Fibroblast of pulmonary artery (primary cell): ENCODE measurements at places on chromosomes 7 and 10.

DNA sequence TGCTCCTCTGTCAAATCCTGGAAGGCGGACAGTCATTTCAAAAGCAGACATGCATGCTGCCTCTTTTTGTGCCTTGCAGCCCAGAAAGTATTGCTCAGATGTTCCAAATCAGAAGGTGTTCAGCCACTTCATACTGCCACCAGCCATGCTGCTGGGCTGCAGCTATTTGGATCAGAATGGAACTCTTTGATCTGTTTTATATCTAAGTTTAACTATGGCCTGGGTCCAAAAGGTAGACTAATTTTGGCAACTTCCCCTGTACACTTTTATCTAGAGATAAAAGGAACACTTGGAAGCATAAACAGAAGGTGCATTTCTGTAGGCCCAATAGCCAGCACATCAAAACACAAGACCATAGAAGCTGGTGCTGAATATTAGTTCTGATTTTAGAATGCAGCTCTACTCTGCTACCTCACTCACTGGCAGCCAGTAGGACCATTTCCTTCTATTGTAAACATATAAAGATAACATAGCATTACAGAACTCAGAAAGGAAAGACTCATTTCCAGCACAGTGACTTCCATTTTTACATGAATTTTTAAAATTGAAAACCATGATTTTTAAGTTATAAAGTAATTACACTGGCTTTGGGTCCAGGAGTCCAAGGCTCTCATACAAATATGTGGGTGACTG is 143.1 kb upstream of the CAV2 start:
- peak; percentile 19 for DNase-seq

DNA sequence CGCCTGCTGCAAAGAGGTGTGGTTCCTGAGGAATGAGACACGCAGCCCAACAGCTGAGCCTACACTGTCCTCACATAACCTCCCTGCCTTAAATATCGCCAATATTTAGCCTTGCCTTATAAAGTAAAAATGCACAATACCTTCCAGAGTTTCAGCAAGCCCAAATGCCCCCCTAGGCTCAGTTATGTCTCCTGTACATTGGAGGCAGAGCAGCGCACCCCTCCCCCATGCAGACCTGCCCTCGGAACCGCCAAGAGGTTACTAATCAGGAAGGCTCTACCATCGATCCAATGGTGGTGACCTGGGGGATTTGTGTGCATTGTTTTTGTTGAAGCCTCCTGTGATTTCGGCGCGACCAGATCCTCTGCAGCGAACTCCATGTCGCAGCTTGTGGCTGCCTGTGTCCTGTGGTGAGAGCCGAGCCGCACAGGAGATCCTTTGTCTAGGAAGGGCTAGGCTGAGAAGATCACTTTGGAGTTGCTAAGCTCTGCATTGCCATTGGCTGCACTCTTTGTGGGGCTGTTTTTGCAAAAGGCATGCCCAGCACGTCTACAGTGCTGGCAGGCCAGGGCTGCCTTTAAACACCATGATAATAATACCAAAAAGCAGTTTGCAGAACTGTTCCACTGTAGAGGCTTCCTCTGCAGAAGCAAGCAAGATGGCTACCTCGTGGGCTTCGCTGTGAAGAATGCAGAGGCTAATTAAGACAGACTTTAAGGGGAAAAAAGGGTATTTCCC is 40.1 kb downstream of the TET1 start:
- peak; percentile 87 for DNase-seq

- DNase-seq, result no peak
Observed at GRCh38 chr10:125097409-125098070, 62.8 kb downstream of the CTBP2 start.

GRCh38 chr7:144063710-144064109 is 5.9 kb upstream of the OR2A25 start:
- no peak for DNase-seq

GRCh38 chr10:89373916-89374711 is 3.7 kb upstream of the IFIT1B start:
- peak; percentile 96 for DNase-seq

DNA sequence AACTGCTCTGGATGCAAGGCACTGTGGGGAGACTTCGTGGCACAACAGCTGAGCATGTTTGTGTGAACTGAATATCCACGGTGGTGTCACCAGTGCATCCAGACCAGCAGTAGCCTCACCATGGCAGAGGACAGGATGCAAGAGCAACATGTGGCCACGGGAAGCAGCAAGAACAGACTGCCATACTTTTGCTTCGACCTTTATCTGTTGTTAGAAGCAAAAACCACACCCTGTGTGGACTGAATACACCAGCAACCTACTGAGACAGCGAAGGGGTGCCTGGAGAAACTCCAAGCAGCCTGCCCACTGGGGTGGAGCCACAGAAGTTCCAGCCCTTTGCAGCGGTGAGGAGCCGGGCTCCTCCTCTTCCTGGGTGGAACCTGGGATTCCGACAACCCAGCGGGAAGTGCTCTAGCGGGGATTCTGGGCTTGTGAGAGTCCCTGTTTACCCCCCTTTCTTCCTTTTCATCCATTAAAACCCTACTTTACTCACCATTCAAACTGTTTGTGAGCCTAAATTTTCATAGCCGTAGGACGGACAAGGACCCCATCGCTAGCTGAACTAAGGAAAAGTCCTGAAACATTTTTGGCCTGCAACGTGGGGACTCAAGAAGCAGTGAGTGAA is 584.9 kb downstream of the GRM8 start:
- DNase-seq, result no peak

DNA sequence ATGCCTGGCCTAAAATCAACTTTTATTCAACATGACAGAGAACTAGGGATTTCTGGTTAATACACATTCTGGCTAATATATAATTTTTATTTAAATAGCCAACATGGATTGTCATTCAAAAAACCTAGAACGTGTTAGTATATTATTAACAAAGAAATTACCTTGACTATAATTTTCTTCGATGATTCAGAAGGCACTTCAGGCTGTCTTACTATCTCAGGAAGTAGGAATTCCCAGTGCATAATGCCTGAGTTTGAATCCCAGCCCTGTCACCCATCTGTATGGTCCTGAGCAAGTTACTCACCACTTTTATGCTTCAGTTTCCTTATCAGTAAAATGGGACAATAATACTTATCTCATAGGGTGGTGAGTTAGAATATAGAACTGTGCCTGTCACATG is 106.2 kb downstream of the SORCS1 start:
- DNase-seq, result no peak

- no peak for DNase-seq
Observed at GRCh38 chr10:4851846-4852245, 25.8 kb downstream of the AKR1E2 start.

GRCh38 chr10:31765541-31765940 is 163.1 kb downstream of the ARHGAP12 start:
- DNase-seq, result no peak

DNA sequence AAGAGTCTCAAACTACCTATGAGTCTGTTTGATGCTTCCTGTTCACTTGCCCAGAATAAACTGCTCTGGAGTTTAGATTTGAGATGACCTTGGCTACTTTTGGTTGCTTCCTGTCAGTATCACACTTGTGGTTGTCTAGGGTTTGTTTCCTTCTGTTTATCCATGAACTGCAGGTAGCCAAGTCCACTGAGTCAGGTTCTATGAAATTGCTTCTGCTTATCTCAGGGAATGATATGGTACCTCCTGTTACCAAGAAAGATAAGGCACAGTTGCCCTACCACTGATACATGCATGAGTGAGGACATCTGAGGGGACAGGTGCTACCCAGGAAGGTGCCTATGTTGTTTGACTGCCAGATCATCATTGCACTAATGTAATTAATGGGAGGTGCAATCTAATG is 15.8 kb upstream of the EEPD1 start:
- DNase-seq, result no peak

DNA sequence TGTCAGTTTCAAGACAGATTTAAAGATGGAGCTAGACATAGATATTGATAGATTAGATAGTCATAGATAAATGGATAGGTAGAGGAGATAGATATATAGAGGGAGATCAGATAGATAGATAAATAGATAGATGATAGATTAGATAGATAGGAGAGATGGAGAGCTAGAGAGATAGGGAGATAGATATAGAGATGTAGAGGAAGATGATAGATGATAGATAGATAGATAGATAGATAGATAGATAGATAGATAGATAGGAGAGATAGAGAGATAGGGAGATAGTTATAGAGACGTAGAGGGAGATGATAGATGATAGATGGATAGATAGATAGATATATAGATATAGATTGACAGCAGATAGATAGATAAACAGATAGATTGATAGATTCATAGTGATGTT is 1038.8 kb upstream of the AUTS2 start:
- DNase-seq, result no peak

GRCh38 chr10:44309939-44310761 is 74.7 kb downstream of the CXCL12 start:
- DNase-seq, result no peak

DNA sequence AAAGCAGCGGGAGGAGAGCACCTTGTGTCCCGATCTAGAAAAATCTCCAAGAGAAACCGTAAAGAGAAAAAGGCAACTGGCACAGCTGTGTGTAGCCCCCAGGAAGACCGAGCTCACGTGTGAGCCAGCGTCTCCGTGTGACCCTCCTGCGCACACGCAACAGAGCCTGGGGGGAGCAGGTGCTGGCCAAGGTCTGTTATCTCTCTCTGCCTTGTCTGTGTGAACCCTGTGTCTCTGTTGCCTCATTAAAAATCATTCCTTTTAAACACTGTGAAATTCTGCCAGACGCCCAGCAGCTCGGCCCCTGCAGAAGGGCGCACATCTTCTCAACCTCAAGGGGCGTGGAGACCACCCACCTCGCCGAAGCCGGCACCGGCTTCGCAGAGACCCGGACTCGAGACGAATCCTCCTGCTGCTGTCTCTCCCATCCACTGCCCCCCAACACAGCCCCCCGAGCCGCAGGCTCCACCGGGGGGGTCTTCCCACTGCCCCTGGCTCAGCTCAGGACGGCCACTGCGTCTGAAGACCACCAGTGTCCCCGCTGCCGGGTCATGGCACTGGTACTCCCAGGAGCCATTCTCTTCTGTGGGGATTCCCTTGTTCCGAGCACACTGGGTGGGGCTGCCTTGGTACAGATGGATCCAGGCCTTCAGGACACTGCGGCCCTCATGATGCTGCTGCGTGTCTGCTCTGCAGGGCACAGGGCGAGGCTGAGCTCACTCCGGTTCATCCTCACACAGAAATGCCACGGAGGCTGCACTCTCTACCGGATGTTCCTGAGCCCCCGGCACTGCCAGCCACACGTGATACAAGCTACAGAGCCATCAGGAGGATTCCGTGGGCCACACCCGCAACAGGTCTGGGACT is 94.3 kb upstream of the DNAAF5 start:
- no peak for DNase-seq

DNA sequence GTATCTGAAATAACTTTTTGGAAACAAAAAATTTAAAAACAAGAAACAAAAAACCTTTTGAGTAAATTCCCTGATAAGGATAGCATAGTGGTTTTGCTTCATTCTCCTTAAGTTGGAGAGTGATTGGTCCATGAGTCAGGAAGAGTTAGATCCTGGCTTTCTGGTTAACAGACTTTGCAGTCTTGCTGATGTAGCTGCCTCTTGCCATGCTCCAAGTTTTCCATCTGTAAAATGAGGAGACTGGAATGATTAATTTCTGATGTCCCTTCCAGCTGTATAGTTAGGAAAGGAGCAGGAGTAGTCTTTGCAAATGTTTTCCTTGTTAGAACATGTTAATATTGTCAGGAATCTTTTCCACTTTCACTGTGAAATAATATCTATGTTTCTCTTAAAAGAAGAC is 266.6 kb downstream of the DNAJB9 start:
- DNase-seq, result no peak

DNA sequence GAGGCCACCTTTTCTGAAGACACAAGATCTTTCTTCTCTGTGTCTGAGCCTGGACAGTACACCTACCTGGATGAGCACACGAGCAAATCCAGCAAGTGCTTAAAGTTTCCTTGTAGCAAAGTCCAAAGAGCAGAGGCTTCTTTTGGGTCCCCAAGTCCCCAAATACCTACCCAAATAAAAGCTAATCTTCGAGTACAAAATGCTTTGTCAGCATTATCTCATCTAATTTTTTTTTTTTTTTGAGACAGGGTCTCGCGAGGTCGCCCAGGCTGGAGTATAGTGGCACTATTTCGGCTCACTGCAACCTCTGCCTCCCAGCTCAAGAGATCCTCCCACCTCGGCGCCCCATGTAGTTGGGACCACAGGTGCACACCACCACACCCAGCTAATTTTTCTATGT is 24.6 kb downstream of the MYOF start:
- no peak for DNase-seq

GRCh38 chr7:140441519-140441918 is 37.7 kb downstream of the RAB19 start:
- no peak for DNase-seq

- DNase-seq, result no peak
Observed at GRCh38 chr10:108612485-108612884, 1310.8 kb downstream of the XPNPEP1 start.

DNA sequence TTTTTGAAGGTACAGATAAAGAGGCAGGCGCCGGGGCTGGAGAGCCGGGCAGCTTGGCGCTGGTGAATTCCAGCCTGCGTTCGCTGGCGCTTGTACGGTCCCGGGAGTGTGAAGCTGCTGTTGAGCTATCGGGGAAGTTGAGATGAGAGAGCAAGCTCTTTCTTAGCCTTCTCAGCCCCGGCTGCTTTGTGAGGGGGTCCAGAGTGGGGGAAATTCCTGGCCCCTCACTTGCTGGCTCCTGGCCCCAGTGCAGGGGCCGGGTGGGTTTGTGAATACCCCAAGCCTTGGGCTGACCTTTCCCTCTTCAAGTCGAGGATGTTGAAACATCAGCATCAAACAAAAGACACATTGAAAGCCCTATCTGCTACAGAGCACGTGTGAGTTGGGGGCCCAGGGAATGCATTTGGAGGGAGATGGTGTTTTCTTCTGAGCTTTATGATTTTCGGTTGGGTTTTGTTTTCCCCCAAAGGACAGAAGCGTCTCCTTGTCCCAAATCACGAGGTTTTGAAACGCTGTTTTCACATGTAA is 2.7 kb downstream of the ZMIZ1 start:
- DNase-seq, result no peak

DNA sequence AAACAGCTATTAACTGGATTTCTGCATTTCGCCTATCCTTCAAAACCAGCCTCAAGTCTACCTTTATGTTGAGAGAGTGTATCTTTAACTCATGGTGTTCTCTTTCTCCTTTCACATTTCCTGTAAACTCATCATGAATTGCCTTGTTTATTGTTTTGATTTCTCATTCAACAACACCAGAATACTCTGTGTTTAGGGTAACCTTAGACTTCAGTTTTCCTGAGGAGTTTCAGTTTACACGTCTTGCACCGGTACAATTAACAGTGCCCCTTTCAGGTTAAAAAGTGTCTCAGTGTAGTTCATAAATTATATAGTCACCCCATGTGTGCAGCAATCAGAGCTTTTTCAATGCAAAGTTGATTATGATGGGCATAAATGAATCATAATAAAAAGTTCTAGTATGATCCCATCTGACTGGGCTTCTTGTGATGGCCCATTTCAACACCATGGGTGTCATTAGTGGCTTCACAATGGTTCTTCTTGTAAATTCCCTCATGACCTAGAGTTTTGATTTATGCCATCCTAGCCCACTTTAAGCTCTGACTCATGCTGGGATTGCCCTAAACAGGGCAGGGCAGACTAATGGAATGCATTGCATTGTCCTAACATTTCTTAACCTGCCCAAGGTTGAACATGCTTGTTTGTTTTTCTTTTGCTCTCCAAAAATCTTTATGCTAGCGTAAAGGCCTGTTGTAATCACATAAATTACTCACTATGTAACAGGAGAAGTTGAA is 22.0 kb downstream of the ITGB8 start:
- peak; percentile 79 for DNase-seq
